Activated naive CD4-positive, alpha-beta T cell (primary cell): ENCODE measurements at places on chromosomes 16 and 17.

DNA sequence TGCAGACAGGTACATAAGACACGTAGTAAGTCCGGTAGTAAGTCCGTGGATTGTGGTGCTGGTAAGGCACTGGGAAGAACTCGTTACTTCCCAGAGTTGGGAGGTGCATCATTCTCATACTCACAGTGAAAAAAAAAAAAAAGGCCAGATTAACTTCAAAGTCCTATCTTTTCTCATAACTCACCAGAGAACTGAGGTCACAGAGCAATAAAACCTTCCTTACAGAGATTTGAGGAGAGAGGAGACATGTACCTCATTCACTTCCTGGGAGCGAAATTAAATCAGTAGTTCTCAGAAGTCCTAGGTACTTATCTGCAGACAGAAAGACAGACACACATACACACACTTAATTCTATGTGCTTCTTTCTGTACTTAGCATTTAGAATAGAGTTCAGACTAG is 22.5 kb downstream of the MPHOSPH6 start:
- DNase-seq = no peak

DNA sequence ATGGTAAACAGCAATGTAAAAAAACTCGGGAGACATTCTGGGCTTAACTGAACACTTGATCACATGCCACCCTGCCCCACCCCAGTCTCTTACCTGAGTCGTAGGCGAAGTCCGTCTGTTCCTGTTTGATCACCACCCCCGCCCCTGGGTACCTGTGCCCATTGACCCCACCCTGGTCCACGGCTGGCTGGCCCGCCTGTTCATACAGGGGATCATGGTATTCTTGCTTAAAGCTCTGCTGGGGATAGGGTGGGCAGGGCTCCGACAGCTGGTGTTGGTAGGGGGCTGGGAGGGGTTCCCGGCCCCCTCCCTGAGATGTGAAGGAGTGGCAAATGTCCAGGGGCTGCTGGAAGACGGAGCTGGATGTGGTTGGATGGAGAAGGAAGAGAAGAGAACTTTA is 13.6 kb downstream of the ETV4 start:
- no peak for DNase-seq

GRCh38 chr16:48022496-48022895 is 133.3 kb downstream of the ABCC12 start:
- DNase-seq = no peak

DNA sequence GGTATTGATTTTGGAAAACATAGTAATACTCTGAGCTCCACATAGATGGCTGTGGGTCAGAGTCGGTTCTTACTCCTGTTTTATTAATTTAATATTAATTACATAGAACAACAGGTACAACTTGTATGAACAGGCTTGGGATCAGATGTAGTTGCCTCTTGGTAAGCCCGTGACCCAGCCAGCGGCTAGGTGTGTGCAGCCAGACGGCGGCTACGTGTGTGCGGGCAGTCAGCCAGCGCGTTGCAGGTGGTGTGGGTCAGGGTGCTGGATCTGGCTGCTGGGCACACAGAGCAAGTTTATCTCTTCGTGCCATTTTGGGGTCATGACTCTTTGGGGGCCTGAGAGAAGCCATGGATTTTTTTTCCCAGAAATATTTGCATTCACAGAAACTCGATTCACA is 30.3 kb downstream of the DBNDD1 start:
- DNase-seq = no peak

- no peak for DNase-seq
Measured at GRCh38 chr17:46039592-46040186, 40.6 kb downstream of the STH start.
